Urothelium cell line (cell line): ENCODE measurements at places on chromosomes 6 and 20.

GRCh38 chr6:25418454-25419052 is 139.4 kb downstream of the CARMIL1 start:
- DNase-seq, result no peak

DNA sequence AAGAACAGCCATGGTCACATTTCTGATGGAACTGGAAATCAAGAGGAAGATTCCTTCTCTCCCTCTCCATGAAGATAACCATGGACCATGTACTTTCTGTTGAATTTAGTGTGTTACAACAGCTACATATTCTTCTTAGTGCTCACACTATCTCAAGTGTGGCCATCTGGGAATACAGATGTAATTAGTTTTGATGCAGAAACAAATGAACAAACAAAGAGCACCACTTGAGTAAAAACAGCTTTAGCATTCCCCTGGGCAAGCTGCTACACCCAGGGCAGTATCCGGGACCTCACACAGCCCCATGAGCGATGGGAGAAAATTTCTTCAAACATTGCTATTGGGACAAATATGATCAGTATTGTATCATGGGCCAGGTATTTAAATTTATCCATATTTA is 75.2 kb downstream of the RAMACL start:
- no peak for DNase-seq

DNA sequence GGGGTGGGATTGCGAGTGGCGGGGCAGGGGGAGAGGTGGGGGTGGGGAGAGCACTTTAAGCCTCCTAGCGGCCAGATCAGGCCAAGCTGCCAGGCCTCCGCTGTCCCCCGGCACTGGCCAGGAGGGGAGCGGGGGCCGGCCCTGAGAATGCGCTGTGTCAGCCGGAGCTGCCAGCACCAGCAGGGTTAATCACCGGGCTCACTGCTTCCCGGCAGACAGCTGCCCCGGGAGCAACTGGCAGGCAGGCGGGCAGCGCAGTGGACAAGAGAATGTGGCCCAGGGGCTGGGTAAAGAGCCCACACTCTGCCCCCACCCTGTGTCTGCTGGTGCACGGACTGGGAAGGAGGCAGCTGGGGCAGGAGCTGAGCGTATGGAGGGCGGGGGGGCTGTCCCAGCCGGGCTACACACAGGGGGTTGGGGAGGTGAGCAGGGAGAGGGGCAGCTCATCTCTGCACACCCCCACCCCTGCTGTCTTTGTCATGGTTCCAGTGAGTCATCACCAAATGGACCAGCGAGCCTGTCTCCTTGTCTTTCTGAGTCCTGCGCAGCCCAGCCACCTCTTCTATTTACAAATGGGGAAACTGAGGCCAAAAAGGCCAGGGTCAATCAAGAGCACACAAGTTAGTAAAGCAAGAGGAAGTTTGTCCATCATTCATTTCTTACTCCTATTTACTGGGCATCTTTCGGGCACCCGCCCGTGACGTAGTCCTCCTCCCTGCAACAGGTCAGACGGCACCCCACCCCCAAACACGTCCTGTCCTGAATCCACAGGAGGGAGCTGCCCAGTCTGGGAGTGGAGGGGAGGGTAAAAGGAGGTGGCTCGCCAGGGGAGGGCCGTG is 2.1 kb upstream of the LAMA5 start:
- peak; percentile 84 for DNase-seq

- no peak for DNase-seq
Observed at GRCh38 chr6:45923831-45924391, 91.7 kb downstream of the CLIC5 start.

DNA sequence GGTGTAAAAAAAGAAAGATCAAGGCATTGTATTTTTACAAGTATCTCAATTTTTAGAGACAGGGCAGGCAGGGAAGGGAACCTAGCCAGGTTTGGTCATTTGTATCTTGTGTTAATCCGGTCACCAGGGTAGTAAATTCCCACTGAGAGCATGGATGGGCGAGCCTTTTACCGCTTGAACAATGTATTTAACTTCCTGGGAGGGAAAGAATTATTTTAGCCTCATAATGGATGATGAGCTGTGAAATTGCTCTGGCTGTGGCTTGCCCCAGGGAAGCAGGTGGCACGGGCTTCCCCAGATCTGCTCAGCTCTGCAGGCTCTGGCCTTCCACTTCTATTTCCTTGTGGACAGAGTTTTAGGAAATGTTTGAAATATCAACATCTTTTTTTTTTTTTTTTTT is 72.9 kb downstream of the TOX2 start:
- DNase-seq, result no peak

DNA sequence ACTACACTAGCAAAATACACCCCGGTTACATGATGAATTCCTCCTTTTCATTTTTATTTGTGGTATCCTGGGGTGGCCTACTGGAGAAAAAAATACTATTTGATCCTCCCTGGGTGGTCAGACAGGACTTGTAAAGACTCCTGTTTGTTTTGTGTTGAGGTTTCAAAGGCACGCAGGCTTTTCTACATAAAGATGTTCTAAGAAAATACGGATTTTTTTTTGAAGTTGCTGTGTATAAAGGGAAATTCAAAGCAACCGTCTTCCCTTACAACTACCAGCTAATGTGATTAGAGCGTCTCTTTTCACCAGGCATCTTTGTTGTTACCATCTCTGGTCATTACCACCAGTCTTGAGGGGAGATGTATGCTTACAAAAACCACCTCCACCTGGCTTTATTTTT is 187.1 kb downstream of the SOX4 start:
- DNase-seq, result no peak

- DNase-seq, result no peak
Observed at GRCh38 chr6:32936239-32937152, 4.3 kb downstream of the HLA-DMB start.

DNA sequence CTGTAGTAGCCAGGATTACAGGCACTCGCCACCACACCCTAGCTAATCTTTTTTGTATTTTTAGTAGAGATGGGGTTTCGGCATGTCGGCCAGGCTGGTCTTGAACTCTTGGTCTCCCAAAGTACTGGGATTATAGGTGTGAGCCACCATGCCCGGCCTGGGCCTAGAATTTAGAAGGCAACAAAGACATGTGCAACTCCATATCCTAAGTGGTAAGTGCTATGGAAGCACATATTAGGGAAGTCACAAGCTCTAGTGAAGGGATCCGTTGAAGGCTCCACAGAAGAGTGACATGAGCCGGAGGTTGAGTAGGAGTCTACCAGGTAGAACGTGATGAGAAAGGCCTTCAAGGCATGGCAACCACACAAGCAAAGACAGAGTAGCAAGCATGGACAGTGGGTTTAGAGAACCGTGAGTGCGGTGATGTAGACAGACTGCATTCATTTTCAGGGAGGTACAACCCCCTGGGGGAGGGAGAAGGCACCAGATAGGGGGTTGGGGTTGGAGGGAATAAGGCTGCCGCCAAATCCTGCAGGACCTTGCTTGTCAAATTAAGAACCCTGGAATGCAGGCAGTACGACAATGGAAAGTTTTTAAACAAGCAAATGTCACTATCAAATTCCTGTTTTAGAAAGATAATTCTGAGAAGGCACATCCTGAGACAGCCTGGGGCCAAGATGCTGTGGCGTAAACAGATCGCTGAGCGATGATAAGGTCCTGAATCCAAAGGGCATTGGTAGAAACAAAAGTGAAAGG is 50.2 kb downstream of the ARHGAP18 start:
- DNase-seq, result no peak

DNA sequence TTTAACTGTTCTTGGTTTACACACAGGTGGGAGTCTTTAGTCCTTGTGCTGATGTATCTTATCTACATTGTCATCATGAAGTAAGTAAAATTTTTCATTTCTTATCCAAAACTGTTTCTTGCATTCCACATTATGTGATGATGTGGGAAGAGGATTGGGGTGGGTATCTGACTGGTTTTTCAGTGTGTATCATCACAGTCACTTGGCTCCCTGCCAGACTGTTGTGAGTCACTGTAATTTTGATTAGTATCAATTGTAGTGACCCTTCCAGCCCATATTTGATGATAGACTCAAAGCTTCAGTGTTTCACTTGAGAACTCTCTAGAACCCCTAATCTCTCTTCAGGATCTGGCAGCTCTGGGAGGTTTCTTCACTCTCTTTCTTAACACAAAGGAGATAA is 84.5 kb upstream of the RIN2 start:
- DNase-seq, result no peak

GRCh38 chr20:51562332-51563173 is 20.0 kb upstream of the NFATC2 start:
- DNase-seq, result peak; percentile 85

DNA sequence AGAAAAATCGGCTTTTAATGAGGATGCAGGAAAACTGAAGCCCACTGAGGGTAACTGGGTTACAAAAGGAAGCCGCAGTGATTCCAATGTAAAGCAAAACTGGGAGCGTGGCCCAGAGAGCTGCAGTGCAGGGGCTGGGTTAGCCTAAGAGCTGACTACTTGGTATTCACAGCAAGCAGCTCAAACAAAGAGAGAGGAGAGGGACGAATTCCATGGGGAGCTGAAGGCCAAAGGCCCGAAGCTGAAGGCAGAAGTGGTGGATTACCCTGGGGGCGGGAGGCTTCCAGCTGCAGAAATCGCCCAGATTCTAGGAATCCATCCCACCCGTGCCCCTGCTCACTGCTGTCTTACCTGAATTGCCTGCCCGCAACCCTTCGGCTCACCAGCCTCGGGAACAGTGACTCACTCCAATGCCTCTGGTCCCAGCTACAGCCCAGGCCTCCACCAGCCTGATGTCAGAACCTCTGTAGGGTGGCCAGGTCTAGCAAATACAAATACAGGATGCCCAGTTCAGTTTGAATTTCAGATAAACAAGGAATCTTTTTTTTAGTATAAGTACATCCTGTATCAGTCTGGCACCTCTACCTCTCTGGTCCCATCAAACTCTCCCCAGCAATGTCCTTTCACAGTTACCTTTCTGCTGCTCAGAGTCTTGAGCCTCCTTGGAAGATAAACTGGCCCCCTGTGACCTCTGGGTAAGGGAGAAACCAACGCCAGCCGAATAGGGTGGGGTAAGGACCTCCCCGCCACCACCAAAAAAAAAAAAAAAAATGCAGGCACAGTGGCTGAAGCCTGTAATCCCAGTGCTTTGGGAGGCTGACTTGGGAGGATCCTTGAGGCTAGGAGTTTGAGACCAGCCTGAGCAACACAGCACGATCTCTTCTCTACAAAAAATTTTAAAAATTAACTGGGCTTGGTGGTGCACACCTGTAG is 14.6 kb upstream of the ZMYND8 start:
- no peak for DNase-seq

GRCh38 chr6:51513891-51514747 is 573.3 kb downstream of the PKHD1 start:
- peak; percentile 12 for DNase-seq

DNA sequence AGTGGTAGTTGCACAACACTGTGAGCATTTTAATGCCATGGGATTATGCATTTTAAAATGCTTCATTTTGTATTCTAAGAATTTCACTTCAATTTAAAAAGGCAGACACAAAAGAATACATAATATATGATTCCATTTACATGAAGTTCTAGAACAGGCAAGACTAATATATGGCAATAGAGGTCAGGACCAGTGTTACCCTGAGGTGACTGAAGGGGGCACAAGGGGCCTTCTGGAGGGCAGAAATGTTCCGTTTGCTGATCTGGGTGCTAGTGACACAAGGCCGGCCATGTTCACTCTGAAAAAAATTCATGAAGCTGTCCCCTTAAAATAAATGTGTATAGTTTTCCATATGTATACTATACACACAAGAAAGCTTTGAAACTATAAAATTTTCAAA is 28.5 kb downstream of the TASP1 start:
- DNase-seq, result no peak

GRCh38 chr20:53524589-53525312 is 68.9 kb downstream of the ZNF217 start:
- no peak for DNase-seq

GRCh38 chr6:166595949-166596348 is 9.5 kb upstream of the RAMACL start:
- no peak for DNase-seq

- DNase-seq, result no peak
Observed at GRCh38 chr6:88611721-88612120, 351.7 kb downstream of the RNGTT start.
